ENCODE measurements at places on chromosomes 11 and 22.

GRCh38 chr11:117413616-117414015 is 86.0 kb downstream of the CEP164 start:
- DNase-seq: no peak

- DNase-seq: no peak
Observed at GRCh38 chr11:61502522-61502921, 6.0 kb upstream of the LRRC10B start.

DNA sequence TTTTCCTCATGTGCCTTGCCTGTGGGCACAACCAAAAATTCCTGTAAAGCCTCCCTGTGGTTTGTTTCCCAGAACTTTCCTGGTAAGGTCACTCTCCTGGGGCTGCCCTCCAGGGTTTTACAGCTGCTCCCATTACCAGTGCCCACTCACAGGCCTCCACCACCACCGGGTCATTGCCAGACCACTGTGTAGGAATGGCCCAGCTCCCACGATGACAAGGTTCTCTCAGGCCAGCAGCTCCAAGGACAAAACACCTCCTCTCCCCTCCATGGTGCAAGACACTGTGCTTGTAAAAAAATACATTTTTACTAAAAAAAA is 96.1 kb upstream of the AKIP1 start:
- no peak for DNase-seq

DNA sequence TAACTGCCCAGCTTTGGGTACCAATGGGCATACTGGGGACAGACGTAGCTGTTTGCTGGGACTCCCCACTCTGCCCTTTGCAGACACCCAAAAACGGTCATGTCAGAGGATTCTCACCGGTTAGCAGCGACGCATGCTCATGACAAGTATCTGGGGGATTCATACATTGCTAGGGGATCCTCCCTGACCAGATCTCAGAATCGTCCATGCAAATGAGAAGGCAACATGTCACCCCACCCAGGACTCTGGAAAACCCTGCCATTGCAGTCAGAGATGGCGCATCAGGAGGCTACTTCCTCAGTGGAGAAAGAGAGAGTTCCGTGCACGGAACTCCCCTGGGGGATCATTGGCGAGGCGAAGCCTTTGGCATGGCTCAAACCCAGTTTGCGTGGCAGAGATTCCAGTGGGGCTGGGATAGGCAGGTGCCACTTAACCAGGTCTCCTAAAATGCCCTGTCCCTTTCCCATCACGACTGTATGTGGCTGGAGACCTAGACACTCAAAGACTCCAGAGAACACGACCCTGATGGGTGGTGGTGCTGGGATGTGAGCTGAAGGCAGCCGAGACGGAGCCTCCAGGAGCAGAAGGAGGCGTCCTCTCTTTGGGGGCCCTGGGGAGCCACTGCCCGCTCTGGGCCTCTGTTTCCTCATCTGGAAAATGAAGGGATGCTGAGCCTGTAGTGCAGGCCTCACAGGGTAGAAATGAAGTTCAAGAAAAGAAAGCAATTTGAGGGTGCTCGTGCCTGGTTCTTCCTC is 4.9 kb downstream of the RGL4 start:
- no peak for DNase-seq

DNA sequence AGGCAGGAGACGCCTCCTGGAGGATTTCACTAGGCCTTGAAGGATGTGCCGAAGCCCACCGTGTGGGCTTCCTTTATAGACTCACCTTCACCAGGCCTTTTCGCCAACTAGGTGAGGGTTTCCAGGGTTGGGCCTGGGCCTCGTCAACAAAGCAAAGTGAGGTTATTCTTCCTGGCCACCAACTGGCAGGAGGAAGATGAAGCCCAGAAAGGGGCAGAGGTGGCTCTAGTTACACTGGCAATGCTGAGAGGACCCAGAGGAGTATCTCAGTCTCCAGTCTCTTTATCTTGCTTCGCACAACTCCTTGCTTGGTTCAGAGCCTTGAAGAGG is 404 bp upstream of the RELT start:
- DNase-seq: no peak

DNA sequence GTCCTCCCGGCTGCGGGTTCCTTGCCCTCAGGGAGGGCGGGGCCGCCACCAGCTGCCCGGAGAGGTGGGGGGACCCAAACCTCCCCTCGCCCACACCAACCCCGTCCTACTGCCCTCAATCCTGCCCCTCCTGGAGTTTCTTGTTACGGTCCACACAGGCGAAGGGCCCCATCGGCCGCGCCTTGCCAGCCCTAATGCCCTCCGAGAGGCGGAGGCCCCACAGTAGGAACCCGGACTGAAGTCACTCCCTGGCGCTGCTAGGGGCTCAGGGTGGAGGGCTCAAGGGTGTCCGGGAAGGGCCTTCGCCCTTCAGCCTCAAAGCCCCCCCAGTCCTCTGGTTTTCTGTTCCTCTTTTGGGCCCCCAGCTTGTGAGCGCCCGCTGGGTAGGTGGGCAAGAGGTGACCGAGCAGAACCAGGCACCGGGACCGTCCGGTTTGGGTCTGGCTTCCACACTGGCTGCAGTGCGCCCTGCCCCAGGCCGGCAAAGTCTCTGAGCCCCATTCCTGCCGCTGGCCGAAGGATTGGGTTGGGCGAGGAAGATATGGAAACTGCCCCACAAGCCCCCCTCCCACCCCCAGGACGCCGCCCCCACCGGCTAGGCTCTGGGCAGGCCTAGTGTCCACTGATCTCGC is 24.5 kb downstream of the DUSP8 start:
- no peak for DNase-seq

DNA sequence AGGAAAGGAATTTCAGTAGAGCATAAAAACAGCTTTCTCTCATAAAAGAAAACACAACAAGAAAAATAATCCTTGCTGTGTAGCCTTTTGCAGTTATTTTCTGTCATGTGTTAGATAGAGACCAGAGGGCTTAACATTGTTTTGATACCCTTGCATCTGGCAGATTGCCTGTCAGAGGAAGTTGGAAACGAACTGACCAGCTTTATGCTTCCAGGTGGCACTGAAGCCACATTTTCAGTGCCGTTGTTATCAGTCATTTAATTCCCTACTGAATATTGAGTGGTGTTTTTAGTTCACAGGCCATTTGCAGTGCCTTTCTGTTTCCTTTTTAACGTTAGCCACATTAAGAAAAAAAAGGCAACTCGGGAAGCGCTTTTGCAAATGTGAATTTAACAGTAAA is 21.5 kb upstream of the RAG2 start:
- DNase-seq: no peak

- no peak for DNase-seq
Observed at GRCh38 chr22:22111267-22111751, 128.7 kb upstream of the TOP3B start.

DNA sequence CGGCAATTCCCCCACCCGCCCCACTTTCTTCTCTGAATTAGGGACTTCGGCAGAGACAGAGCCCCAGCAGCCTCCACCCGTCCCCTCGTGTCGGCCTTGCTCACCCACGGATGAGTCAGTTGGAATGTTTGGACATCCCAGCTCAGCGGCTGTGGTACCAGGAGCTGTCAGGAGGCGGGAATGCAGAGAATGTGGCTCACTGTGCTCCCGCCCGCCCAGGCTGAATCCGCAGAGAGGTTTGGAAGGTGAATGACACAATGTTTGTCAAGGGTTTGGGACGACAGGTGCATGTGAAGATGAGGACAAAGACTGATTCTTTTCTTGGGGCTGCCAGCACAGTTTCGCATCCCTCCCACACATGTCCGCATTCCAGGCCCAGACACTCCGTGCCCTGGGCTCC is 39.6 kb downstream of the LIF start:
- no peak for DNase-seq

DNA sequence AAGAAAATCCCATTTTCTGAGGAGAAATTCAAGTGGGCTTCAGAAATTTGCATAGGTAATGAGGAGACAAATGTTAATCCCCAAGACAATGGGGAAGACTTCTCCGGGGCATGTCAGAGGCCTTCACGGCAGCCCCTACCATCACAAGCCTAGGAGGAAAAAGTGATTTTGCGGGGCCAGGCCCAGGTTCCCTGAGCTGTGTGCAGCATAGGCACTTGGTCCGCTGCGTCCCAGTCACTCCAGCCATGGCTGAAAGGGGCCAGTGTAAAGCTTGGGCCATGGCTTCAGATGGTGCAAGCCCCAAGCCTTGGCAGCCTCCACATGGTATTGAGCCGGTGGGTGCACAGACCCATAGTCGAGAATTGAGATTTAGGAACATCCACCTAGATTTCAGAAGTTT is 570.7 kb downstream of the KCNA4 start:
- DNase-seq: no peak

DNA sequence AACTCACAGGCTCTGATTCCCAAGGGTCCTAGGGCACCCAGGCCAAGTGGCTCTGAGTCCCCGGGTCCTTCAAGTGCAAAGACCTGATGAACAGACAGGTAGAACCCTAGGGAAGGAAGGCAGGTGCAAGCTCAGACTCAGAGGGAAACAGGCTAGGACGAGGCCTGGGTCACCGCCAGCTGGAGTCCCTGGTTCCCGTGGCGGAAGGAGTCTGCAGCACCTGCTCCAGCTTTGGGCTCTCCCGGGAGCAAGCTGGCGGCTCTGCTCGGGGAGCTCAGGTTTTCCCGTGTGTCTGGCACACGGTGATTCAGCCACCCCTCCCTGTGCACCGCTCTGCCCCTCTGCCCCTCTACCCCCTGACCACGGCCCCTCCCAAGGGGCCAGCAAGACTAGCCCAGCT is 59.8 kb downstream of the WNT7B start:
- no peak for DNase-seq

- no peak for DNase-seq
Observed at GRCh38 chr22:20127869-20128618, 3.6 kb upstream of the ZDHHC8 start.

GRCh38 chr11:132626446-132626845 is 905.9 kb downstream of the OPCML start:
- no peak for DNase-seq

- DNase-seq: no peak
Observed at GRCh38 chr11:94558468-94558867, 8.7 kb upstream of the PIWIL4 start.

DNA sequence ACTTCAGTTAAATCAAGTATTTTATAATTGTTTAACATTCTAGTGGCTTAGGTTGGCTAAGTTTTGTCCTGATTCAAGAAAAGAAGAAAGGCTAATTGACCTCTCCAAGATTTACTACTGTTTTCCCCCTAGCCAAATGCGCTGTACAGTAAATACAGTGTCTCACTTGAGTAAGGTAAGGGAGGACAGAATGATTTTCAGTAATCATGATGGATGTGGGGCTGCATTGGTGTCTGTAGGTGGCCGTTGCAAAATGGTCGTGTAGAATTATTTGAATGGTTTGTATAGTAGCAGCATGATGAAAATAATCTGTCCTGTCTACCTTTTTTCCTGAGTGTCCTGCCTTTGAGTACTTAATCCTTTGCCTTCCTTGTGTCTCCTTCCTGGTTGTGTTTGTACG is 4.6 kb downstream of the CECR2 start:
- DNase-seq: no peak

- no peak for DNase-seq
Observed at GRCh38 chr22:17665854-17666253, 27.3 kb downstream of the BCL2L13 start.

DNA sequence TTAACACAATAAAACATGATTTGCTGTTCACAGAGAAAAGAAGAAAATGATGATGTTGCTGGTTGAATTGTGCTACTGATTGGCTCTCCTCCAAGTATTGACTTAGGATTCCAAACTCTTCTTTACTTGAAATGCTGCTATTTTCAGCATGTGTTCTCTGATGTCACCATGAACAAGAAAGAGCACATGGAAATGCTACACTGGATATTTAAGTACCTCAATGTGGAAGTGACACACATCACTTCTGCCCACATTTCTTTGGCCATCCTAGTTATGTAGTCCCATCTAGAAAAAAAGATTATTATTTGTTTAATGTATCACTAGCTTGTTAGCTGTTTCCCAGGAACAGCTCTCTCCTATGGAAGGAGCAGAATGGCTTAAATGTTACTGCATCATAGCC is 27.2 kb downstream of the OR52B2 start:
- no peak for DNase-seq

DNA sequence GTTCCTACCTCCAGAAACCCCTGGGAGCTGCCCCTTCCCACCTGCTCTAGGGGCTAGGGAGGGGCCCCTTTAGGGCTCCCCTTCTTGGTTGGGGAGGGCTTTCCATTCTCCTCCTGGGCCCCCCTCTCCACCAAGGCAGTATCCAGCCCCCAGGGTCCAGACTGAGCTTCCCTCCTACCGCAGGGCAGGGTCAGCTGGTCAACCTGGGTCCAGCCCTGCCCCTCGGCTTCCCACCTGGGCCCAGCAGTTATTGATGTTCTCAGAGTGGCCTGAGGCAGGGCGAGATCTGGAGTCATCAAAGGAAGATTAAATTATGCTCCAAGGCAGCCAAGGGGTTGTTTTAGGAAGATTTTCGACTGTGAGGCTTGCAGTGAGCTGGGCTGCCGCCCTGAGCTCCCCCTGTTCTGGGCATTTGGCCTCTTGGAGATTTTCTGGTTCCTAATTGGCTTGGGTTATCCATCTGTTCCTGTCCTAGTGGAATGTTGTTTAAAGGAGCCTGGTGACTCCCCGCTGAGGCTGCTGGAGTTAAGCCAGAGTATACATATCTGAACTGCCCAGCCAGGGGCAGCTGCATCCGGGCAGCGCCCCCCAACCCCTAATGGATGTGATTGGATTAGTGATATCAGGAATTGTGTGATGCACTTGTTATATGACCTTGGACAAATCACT is 1.8 kb upstream of the SLC22A8 start:
- no peak for DNase-seq

DNA sequence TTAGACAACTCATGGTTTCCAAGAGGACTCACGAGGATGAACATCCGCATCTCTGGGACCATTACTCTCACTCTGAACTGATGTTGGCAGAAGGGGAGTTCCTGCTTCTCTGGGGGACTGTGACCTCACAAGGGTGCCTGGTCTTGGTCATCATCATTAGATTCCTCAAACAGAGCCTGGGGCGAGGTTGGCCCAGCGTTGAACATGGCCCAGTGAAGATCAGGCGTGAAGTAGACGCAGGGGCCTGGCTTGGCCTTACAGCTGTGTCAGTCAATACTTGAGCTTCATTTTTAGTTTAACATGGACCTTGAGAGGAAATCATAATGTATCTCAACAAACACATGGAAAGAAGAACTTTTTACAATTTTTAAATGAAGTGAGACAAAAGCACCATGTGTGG is 617.1 kb downstream of the BRD1 start:
- DNase-seq: peak; percentile 32

DNA sequence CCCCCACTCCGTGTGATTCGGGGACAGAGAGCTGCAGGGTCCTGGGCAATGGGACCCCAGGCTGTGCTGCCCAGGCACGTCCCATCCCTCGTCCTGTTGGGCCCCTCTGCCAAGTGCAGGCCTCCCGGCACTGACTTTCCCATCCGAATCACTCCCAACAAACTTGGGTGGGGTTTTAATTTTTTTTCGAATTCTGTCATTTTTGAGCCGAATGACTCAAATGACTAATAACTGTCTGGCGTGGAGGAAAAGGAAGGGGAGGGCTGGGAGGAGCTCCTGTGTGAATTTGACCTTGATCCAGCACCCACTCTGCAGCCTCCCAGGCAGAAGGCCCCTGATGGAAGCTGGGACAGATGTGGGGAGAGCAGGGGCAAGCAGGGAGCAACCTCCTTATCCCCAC is 1173.2 kb downstream of the BRD1 start:
- no peak for DNase-seq
